GM12864 (cell line): ENCODE measurements at places on chromosomes 3 and 15.

DNA sequence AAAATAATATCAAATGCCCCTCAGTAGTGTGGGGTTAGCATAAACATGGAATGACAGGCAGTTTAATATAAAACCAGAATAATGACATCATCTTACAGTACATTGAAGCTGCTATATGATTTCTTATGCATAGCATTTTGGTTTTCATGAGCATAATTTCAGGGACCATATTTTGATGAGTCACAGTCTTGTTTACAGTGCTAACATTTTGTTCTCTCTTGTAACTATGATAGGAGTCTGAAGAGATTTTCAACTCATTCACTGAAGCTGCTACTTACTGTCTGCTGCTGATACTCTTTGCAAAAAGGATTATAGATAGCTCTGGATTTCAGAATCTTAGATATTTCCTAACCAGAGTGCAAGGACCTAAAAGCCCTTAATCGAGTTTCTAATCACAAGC is 92.6 kb upstream of the CCDC54 start:
- no peak for DNase-seq

DNA sequence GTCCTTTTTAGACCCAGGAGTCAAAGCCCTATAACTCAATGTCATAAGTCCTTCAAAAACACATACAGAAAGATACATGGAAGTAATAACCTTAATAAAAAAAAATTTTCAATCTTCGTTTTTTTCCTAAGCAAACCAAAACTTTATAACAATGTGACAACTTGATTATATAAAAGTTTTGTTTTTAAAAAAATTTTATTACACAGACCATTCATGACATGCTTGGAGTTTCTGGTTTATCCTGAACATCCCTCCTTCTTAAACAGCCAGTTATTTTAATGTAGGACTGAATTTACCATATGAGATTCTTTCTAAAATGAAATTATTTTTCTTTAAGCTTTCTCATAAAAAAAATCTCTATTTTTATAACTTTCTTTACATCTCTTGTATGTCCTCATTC is 30.7 kb downstream of the IQCF6 start:
- no peak for DNase-seq

DNA sequence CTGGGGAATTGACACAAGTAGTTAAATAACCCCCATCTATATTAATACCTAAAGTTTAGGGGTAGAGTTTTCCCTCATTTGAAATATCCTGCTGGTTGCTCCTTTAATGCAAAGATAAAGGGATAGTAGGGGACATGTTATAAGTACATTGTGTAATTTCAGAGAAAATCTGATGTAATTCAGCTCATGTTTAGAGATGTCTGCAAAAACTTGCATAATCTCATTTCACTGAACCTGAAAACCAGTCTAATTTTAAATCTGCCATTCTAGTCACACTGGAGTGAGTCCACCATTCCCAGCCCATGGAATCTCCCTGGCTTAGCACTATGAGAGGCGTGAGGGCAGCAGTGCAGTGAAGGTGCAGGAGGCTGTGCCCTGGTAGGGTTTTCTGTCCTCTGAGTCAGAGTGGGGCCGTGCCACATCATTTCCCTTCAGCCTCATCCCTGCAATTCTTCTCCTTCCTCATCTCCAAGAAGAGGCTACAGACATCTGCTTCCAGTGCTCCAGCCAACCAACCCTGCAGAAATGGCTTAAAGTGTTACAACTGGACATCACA is 246.3 kb upstream of the UMPS start:
- no peak for DNase-seq

GRCh38 chr15:71189718-71190117 is 74.4 kb downstream of the THSD4 start:
- DNase-seq: no peak

DNA sequence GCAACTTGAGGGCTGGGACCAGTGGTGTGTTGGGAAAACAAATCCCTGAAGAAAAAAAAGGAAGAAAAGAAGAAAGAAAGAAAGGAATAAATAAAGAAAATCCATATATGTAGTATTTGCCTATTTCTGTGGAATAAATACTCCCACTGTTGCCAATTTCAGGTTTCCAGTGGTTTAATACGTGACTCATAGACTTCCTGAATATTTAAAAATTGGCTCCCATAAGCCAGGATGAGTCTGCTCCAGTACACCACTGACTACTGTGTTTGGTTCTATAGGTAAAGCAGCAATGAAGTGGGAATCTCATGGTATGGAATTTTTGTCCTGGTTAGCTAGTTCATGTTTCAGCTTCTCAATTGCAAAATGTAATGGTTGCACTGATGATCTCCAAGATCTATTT is 31.6 kb downstream of the PYDC2 start:
- no peak for DNase-seq

DNA sequence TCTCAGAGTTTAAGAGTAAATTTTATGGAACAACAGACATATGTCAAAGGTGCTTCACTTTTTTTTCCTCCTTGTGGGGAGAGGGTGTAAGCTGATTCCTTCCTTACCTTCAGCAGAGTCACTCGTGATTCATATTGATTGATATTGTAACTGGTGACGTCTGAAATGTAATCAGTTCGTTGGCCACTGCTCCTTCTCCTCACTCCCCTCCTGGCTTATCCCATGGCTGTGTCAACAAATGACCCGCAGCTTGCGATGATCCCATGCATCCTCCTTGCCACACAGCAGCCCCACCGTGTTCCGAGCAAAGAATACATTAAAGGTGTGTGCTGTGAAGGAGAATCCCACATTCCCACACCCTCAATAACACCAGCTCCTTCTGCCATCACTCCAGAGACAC is 7.3 kb downstream of the MGLL start:
- no peak for DNase-seq

DNA sequence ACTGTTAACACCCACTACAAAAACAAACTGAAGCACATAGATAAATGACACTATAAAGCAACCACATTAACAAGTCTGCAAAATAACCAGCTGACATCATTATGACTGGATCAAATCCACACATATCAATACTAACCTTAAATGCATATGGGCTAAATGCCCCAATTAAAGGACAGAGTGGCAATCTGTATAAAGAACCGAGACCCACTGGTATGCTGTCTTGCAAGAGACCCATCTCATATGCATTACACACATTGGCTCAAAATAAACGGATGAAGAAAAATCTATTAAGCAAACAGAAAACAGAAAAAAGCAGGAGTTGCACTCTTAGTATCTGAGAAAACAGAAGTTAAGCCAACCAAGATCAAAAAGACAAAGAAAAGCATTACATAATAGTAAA is 1375.4 kb downstream of the ZPLD1 start:
- no peak for DNase-seq

GRCh38 chr3:185332026-185332735 is 30.8 kb upstream of the MAP3K13 start:
- peak; percentile 54 for DNase-seq

DNA sequence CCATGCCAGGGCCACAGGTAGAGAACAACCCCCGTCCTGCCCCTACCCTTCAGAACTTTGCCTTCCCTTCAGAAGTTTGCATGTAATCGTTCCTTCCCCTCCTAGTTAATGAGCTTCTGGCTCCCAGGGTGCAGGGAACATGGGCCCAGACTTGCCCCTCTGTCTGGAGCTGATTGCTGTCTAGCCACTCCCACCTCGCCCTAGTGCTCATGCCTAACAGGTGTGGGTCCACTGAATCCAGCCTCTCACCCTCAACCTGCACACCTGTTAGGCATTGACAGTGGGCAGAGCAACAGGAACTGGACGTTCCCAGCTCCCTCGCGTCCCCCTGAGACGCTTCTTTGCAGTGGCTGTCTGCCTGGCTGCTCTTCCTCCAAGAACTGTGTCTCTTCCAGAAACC is 40.3 kb downstream of the WNT5A start:
- no peak for DNase-seq

DNA sequence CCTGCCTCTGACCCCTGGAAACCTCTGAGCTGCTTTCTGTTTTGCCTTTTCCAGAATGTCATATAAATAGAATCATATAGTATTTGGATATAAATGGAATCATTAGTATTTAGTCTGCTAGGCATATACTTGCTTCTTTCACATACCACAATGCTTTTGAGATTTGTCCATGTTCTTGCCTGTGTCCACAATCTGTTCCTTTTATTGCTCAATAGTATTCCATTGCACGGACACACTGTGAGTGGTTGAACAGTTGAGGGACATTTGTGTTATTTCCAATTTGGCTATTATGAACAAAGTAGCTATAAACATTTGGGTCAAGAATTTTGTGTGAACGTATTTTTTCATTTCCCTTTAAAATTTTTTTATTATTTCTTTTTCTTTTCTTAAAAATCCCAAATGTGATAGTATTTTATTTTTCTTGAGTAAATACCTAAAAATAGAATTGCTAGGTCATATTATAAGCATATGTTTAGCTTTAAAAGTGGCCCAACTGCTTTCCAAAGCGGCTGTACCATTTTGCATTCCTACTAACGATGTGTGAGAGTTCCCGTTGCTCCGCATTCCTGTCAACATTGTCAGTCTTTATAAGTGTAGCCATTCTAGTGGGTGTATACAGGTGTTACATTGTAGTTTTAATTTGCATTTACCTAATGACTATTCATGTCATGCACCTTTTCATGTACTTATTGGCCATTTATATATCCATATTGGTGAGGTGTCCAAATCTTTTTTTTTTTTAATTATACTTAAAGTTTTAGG is 26.5 kb downstream of the WDR53 start:
- no peak for DNase-seq

DNA sequence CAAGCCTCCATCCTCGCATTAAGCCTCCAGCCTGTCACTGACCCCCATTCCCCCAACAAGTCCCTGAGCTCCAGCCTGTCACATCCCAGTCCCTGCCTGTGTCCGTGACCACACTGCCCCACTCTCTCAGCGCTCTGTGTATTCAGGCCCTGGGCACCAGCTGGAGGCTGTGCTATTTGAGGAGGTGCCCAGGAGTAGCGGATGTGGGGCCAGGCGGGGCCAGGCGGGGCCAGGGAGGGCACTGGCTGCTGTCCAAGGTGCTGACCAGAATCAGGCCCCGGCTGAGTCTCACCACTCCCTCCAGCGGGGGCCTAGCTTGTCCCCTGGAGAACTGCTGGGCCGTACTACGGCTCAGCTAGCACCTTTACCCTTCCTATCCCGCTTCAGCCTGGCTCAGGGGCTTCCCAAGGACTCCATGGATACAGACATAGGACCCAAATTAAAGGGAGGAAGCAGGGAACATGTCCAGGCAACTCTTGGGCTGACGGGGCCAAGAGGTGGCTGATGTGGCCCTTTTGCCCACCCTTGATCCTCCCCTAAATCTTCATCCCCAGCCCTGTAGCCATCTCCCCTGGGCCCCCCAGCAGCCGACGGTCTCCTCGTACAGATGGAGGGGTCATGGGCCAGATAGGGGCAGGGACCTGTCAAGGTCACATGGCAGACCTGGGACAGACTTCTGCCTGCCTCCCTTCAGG is 1.1 kb downstream of the HHATL start:
- no peak for DNase-seq

DNA sequence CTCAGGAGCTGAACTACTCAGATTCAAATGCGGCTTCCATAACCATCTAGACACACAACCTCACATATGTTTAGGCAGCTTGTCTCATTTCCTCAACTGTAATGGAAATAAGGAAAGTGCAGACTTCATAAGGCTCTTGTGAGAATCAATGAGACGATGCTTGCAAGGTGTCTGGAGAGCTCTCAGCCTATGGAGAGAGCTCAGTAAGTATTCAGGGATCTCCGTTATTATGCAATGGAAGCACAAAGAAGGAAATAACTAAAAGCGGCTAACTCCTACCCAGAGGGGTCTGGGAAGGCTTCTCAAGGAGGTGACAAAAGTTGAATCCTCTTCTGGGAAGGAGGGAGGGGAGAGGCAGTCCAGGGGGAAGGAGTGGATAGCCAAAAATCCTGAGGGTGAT is 50.1 kb upstream of the LIPC start:
- no peak for DNase-seq

- DNase-seq: no peak
Measured at GRCh38 chr15:67059127-67059553, 6.3 kb upstream of the SMAD3 start.

- DNase-seq: no peak
Measured at GRCh38 chr3:1495466-1495865, 402.6 kb downstream of the CNTN6 start.

GRCh38 chr3:104785947-104786346 is 580.8 kb upstream of the ALCAM start:
- DNase-seq: no peak

DNA sequence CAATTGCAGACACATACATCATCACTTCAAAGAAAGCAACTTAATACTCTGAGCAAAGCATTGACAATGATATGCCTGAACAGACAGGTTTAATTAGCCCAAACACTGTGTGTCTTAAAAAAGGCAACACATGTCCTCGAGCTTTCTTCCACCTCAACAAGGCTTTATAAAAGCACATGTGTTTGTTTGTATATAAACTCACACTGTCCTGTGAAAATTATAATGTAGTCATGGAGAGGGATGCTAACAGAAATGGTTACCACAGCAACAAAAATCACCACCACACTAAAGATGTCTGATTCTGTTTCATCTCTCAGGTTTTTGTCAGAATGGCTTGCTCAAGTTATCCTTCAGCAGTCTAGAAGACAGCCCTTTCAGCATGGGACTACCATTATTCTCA is 314.7 kb downstream of the MAGI1 start:
- DNase-seq: no peak

- DNase-seq: no peak
Measured at GRCh38 chr15:39937696-39938095, 3.8 kb downstream of the EIF2AK4 start.

- DNase-seq: no peak
Measured at GRCh38 chr15:82113106-82113715, 67.4 kb upstream of the MEX3B start.

DNA sequence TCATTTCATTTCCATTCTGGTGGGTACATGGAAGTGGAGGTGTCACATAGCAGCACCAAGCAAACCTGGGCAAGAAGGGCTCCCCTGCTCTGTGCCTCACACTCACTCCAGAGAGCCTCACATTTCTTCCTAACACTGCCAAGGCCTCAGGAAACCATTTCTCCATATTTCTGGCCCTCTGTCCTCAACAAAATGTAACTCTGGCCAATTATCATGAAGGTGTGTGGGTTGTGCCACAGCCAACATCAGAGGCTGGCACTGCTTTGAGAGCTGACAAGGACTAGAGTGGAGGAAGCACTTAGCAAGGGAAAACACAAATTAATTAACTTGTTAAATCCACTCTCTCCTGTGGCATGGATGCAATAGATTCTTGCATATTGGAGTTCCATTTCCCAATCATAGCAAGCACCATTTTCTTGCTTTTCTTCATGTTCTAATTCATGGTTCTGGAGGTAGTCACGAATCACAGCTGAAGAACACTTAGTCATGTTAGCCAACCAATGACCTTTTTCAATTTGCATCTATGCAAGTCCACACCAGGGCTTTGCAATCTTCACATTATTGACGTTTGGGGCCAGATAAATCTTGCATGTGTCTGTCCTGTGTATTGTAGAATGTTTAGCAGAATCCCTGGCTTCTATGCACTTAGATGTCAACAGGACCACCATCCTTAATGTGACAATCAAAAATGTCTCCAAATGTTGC is 241.1 kb downstream of the PLCL2 start:
- no peak for DNase-seq

DNA sequence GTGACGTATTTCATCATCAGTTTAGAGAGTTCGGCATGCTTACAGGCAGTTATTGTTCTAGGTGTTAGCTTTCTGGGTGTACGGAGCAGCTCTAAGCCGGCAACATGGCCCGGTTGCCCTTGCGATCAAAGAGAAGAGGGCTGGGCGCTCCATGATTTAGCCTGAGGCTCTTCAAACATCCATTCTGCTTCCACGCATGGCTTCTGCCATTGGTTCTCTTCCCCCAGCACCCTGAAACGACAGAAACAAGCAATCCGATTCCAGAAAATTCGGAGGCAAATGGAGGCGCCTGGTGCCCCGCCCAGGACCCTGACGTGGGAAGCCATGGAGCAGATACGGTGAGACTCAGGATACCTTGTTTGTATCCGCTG is 574 bp downstream of the NGRN start:
- no peak for DNase-seq

GRCh38 chr3:40994611-40995010 is 204.7 kb upstream of the CTNNB1 start:
- no peak for DNase-seq
